ENCODE measurements at places on chromosomes 5 and 9.

GRCh38 chr5:90934091-90934719 lies 375.6 kb downstream of the ADGRV1 start:
- no peak for DNase-seq

GRCh38 chr5:56172241-56172640 lies 60.9 kb downstream of the ANKRD55 start:
- DNase-seq: no peak

- no peak for DNase-seq
These were observed 9.9 kb upstream of the PLEKHG4B start for GRCh38 chr5:82097-82496.

- DNase-seq: no peak
These were observed 39.7 kb downstream of the TLE1 start for GRCh38 chr9:81649475-81650240.

GRCh38 chr5:168753691-168754254 lies 174.6 kb upstream of the PANK3 start:
- DNase-seq: peak; percentile 72

DNA sequence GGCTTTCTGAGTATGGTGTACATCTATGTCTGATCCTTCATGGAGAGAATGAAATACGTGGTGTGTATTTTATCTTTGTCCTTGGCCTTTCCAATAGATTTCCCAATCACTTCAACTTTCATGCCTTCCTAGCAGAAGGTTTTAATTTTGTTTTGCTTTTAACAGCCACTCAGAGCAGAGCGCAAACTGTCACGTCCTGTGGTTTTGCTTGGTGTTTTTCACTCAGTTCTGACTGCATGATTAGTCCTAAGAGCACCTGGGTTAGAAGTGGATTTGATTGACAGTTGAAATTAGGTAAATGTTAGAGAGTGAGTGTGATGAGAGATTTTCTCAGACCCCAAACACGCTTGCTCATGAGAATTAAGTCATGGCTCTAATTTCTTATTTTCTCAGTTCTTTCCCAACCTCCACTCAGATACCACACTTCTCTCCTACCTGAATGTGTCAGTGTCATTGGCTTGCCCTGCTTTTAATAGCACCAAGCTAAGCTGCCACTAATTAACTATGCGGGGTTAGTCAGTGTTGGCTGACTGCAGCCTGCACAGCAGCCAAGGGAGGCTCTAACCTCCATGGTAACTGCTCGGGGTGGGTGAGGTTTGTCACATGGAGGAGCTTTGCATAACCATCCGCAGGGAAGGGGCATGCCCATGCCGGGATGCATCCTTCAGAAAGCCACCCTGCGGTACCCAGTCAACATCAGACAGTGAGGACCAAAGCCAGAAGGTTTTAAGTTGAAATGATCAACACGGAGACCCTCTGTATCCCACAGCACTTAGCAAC lies 173.4 kb downstream of the NR3C1 start:
- no peak for DNase-seq

- no peak for DNase-seq
These were observed 2.7 kb downstream of the NDST1 start for GRCh38 chr5:150510460-150511263.

- DNase-seq: no peak
These were observed 889.6 kb downstream of the DTWD2 start for GRCh38 chr5:118098716-118099115.

DNA sequence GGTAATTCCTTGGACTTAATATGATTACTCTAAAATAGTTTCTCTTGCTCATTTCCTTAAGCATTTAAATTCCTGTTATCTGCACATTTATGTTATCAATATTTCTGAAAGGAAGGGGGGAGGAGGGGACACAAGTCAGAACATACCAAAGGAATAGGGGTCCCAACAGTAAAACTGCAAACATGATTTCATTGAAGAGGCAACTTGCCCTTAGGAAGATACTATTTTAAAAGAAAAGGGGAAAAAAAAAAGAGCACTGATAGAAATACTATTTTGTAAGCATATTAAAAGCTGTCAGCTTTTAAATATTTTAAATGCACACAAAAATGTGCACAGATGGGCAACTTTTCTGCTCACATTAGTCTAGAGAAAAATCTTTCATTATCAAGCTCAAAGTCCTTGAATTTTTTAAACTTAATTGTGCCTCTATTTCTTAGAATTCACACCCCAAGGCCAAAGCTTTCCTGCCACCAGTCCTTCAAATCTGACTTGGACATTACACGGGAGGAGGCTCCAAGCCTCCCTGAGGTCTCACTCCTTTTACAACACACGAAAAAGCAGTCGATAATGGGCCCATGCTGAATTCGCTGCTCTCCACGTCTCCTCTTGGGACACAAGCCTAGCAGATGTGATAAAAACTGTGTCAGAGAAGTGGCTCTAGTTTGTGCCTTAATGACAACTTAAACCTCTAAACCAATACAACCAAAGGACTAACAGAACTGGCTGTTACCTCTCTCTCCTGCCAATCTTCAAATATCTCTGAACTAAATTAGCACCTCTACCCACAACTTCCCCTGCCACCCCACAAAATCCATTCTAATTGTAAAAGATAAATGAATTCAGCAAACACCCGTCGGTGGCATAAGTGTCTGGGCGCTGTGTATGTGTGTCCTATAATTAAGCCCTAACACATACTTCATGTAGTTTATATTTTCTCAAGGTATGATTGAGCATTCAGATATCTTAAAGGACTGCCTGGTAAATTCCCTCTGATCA lies 154.3 kb downstream of the DENND1A start:
- DNase-seq: no peak

DNA sequence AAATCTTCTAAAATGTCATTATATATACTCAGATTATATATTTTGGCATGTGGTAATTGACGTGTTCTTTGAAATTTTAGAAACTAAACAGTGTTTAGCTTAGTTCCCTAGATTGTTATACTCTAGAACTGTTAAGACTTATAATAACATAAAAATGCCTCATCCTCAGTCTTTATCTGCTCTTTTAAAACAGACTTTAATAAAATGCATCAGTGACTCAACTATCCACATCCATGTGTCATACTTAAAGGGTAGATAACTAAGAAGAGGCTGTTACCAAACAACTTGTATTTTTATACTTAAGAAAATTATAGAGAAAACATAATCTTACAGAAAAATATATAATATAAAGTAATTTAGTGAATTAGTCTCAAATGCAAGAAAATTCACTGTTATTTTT lies 15.2 kb downstream of the NFIL3 start:
- no peak for DNase-seq
